ENCODE measurements at places on chromosomes 6 and 20. TPM values are rescaled to one million over a fixed set of nuclear protein-coding genes. Genes with fewer than 3 reads are reported as not detected.

DNA sequence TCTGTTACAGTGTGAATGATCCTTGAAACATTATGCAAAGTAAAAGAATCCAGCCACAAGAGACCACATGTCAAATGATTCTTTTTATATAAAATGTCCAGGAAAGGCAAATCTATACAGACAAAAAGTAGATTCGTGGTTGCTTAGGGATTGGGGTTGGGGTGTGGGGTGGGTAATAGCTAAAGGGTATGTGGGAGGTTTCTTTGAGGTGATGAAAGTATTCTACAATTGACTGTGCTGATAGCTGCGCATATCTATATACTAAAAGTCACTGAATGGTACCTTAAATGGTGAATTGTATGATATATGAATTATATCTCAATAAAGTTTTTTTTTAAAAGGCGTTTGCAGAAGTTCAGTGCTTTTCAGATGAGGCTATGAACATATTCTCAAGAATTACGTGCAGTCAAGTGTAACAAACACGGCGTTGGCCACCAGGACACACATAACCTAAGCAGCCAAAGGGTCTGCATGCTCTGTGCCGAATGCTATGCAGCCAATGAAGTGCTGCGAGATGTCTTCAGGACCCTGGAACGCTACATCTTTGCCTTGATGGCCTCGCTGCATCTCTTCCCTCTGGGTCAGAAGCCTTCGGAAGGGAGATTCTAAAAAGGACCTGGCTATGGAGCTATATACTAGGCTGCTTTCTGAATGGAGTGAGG lies 96.9 kb downstream of the SCML4 start:
- DNase-seq = no peak
- H3K27me3 ChIP-seq = peaks cover 76% of the 10 kb centered on the region
- no peaks in the 10 kb centered on the region for H3K4me1 ChIP-seq
- H3K36me3 ChIP-seq = no peaks in the 10 kb centered on the region

- no peak for DNase-seq
- H3K27ac ChIP-seq = no peak overlapping the region
- H3K4me3 ChIP-seq = no peak overlapping the region
These were observed 127.2 kb downstream of the MTHFD1L start for GRCh38 chr6:150992703-150993102.

DNA sequence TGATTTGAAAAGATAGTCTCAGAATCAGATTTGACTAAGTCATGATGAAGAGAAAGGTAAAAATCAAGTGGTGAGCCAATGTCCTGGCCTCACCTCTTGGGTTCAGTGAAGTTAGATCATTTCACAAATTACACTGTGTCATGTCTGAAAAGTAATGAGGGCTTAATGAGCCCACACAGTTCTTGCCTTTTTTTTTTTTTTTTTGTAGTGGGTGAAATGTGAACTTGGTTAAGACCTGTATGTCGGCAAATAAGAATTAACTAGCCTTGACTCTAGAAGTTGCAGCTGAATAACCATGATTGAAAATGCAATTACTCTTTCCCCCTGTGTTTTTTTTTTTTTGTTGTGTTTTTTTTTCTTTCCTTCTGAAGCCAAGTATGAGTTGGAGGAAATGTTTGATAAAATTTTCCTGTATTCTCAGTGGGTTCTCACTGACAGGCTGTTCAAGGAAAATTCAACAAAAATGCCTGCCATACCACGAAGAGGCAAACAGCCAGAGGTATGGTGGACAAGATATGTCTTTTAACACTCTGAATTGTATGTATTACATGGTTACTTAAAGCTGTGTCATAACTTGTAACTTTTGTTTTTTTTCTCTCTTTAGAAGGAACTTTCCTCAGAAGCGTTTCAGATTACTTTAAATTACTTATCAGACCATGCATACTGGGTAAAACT lies 135.2 kb upstream of the MLIP start:
- peaks cover 9% of the 10 kb centered on the region for H3K4me1 ChIP-seq
- no peak overlapping the region for H3K4me3 ChIP-seq
- DNase-seq = no peak
- H3K27me3 ChIP-seq = no peaks in the 10 kb centered on the region
- no peaks in the 10 kb centered on the region for H3K36me3 ChIP-seq

DNA sequence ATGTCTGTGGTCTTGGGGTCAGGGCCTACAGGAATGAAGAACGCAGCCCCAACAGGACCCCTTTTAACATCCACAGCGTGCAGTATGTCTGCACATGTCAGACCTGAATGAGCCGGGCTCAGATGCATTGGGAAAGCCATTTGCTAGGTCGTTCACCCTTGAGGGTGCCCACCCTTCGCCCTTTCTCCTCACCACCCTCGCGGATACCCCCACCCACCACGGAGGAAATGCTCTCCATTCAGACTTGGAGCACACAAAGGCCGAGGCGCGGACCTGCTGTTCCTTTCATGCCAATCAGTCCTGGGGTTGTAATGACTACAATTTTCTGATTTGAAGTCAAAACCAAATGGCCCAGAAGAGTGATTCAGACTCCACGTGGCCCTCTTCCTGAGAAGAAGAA lies 62.7 kb downstream of the EDN3 start:
- no peak overlapping the region for H3K4me3 ChIP-seq
- H3K27ac ChIP-seq = no peak overlapping the region
- H3K4me1 ChIP-seq = no peaks in the 10 kb centered on the region

- H3K36me3 ChIP-seq = no peaks in the 10 kb centered on the region
- DNase-seq = no peak
- no peaks in the 10 kb centered on the region for H3K27me3 ChIP-seq
- no peaks in the 10 kb centered on the region for H3K4me1 ChIP-seq
- no peak overlapping the region for H3K27ac ChIP-seq
- no peak overlapping the region for H3K4me3 ChIP-seq
These were observed 37.3 kb upstream of the GJA1 start for GRCh38 chr6:121398127-121398526.

EFCAB8 gene
- 1.1 TPM for total RNA-seq

OXT gene
- total RNA-seq = not detected

CLVS2 gene
- total RNA-seq = not detected
